ENCODE measurements at places on chromosomes 4 and X.

DNA sequence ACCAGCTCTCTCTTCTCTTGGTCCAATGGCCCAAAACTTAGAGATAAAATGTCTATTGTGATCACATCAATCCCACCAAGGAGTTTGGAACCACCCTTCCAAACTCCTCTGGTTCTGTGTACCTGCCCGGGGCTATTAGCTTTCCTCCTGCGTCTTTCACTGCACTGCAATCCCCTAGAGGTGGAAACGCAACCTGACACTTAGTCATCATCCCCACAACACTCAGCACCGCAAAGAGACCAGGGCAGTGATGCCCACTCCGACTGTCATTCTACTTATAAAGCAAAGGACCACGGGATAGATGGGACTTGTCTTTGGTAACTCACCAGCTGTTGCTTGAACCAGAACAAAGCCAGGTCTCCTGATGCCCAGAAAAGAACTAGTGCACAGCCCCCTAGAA, 22.0 kb downstream of the AFAP1 start:
- DNase-seq, result no peak

DNA sequence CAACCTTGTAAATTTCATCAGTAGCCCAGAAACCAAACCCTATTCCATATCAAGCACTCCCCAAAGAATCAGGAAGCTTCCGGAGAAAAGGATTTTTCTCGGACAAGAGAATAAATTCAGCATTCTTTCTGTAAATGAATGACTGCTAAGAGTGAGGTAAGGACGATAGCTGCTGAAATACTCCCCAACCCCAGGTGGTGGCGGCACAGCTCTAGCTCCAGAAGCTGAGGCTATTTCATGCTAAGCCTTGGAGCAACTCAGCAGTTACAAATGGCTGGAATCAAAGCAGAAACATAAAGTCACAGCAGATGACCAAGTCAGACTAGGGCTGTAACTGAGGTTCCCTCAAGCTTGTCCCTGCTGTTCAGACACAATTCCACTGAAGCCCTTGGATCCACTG, 13.9 kb upstream of the PCDH19 start:
- no peak for DNase-seq

DNA sequence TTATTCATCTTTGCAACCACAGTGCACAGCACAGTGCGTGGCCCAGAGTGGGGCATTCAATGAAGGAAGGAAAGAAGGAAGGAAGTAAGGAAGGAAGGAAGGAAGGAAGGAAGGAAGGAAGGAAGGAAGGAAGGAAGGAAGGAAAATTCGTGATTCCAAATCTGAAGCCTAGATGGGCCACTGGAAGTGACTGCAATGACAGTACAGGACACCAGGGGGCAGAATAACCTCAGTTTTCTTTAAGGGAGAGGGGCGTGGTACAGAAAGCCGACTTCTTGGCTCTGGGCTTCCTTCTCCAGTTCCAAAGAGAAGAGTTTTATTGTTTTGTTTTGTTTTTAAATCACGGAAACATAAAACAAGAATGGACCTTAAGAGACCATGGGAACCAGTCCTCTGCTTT, 47.8 kb downstream of the APLN start:
- peak; percentile 69 for DNase-seq

GRCh38 chrX:117996918-117997480, 119.6 kb downstream of the KLHL13 start:
- DNase-seq, result no peak

GRCh38 chr4:10438924-10439323, 18.3 kb downstream of the ZNF518B start:
- no peak for DNase-seq

DNA sequence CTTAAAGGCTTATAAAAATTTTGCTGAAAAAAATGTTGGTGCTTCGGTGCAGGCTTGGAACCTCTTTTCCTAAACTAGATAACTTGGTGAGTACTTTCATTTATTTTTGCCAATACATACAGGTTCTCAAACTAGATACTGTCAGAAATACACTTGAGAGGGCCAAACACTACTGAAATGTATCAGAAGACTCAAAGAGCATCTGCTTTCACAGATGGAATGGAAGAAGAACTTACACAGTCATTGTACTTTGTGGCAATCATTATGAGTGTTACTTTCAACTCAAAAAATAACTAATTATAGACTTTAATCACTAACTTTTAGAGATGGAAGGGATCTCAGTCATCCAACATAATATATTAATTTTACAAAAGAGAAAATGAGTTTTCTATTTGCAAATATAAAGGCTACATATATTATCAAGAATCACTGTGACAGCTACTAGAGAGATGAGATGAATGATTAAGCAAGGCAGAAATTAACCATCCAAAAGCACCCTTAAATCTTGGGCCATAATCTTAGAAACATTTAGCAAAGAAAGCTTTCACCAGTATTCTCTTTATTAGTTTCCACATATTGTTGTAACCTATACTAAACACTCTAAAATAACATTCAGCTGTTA, 1.0 kb downstream of the ENAM start:
- DNase-seq, result no peak

- no peak for DNase-seq
These were observed 357.2 kb upstream of the GATB start for GRCh38 chr4:152117933-152118507.
